AG04450 (cell line): ENCODE measurements at places on chromosomes 2 and 18. TPM values are rescaled to one million over a fixed set of nuclear protein-coding genes. Genes with fewer than 3 reads are reported as not detected.

DNA sequence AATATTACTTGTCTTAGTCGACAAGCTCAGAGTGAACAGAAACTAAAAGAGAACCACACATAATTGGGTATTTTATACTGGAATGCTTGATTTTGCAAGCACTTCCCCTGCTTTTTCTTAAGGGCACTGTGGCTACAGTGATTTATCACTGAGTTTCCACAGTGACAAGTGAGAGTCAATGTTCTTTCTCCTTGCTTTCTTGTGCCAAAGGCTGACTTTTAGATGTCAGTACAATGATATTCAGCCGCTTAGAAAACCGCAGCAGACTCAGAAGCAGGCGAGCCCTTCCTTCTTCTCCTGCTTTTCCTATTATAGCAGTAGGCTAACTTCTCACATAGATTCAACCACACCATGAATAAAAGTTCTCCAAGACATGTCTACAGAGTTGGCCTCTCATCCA, 1603.6 kb upstream of the NXPH2 start:
- DNase-seq: no peak

DNA sequence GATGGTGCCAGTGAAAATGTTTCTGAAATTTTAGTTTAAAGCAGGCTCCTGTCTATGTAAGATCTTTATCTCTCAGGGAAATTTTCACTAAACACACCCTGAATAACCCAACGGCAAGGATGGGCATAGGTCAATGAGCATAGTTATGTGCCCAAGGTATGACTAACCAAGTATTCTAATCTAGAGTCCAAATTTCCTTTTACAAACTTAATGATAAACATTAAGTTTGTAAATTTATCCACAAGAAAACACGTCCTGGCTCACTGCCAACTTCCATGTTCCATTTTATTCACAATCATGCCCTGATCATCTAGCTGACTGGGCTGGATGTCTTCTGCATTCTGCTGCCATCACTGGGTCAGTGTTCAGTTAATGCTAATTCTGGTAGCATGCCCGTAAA, 151.2 kb downstream of the SRBD1 start:
- no peak for DNase-seq

DNA sequence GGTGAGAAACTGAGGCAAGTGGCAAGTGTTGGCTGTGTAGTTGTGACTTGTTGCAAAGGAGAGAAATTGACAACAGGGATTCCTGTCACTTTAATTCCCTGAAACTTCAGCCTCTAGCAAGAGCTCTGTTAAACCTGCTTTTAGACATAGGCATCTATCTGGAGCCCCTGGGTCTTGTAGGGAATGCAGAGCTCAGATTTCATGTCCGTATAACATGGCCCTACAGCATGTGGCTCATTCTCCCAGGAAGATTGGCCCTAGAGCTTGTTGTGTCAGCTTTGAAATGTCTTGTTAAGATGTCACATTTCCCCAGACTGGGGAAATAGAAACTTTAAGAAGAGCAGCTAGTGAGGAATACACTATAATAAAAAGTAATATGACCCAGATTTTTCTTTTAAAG, 115.8 kb downstream of the POLE4 start:
- DNase-seq: no peak

DNA sequence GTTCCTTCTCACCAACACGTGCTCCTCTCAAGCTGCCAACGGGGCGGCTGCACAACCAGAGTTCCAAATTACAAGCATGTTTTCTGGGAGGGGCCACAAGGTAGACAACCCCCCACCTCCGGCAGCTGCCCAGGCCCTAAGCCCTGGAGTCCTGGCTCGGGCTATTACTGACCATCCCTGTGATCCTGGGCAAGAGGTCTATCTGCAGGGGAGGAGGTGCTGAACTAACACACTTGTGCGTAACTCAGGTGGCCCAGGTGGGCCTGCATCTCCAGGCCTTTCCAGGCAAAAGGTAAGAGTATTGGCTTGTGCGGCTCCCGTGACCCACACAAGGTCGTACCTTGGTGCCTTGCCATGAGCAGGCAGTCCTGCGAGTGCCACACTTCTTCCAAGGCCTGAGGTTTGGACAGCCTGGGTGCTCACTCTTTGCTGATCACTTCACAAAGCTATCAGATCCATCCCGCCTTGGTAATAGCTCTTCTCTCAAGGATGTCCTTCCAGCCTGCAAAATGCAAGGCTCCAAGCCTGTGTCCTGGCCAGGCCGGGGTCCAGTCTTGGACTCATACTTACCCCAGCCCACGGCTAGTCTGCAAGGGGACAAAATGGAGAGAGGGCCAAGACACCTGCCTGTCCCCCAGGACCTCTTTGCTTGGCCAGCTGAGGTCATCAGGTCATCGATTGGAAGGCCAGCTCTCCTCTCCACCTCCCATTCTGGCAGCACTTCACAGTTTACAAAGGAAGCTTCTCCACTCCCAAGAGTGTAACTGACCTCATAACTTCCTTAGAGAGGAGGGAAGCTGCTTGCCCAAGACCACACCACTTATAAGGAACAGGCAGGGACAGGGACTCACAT, 33.9 kb downstream of the ADRA2B start:
- DNase-seq: no peak

DNA sequence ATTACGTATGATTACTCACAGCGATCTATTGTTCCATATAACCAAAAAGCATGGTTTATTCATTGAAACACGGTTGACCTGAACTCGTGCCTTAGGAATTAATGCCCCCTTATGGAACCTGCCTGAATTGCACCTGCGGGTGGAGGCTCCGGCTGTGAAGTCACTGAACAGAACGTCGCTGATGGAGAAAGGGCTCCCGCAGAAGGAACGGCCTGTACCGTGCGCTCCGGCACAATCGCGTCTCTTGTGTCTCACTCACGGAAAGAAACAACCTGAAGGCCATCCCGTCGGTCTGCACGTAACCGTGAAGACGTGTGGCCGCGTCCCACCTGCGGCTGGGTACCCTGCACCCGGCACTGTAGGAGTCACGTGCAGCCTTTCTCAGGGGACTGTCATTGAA, 133.1 kb downstream of the NFATC1 start:
- DNase-seq: peak; percentile 15

DNA sequence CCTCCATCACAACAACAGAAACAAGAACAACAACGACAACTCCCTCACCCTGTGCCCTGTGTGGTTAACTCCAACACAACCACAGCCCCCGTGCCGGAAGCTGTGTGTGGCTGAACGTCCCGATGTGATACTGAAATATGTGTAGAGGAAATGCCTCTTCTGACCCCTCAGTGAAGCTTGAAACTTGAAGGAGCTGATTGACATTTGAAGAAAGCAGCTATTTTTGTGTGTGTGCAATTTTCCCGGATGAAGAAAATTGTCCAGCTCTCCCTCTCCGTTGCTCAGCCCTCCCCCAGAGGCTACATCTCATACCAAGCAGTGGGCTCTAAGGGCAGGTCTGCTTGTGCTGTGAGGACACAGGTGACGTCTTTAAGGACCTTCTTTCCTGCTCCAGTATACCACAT, 173.8 kb downstream of the ICOS start:
- no peak for DNase-seq

DNA sequence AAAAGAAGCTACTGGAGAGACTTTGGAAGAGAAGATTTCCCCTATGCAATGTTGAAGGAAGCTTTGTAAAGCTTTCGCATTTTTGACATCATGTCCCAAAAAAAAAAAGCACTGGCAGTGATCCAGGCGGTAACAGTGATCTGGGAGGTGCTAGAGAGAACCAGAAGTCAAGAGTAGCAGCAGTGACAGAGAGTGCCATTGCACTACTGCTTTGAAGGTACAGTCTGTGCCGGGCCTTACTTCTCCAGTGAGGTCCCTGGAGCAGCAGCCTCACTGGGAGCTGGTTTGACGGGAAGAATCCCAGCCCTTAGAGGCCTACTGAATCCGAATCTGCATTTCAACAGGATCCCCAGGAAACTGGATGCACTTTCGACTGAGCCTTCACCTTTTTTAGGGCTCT, 50.9 kb upstream of the ATL2 start:
- no peak for DNase-seq

GRCh38 chr2:111918383-111918806, 20.0 kb downstream of the MERTK start:
- peak; percentile 88 for DNase-seq

DNA sequence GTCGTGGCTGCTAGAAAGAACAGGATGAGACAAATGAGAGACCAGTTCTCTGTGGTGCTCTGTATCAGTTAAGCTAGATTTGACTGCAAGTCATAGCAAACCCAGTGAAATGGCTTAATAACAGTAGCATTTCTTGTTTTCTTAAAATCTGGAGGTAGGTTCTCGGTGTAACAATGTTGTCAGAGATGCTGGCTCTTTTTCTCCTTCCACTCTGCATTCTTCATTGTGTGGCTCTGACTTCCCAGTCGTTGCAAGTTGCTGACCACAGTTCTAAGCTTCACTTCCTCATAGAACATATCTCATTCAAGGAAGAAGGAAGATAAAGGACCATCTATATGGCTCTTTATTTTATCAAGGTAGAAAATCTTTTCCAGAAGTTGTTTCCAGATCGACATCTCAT, 7.9 kb upstream of the CKAP2L start:
- DNase-seq: no peak

DNA sequence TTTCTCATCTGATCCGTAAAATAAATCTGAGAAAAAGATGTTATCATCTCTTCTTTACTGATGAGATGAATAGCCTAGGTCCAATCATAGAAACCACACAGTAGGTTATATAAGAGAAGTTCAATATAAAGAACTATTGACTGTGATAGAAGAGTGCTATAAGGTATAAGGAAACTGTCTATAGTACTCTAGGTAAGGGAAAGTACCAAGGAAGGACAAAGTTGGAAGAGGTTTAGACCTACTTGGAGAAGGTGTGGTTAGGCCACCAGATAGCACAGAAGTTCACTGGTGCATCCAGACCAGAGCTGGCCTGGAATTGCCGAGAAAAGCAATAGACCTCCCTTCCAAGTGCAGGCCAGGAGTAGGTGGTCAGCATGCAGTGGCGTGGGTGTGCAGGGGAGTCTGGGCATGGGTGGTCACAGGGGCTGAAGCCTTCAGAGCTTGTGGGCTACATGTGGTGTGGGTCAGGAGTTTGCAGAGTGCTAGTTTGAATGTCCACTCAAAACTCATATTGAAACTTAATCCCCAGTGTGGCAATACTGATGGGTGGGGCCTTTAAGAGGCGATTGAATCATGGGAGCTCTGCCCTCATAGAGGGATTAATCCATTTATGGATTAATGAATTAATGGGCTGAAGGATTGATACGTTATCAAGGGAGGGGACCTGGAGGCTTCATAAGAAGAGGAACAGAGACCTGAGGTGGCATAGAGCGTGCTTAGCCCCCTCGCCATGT, 86.3 kb downstream of the ALPK2 start:
- no peak for DNase-seq

- no peak for DNase-seq
Observed at GRCh38 chr2:218679119-218679518, 7.2 kb downstream of the STK36 start.

GRCh38 chr2:134727385-134727784, 8.6 kb upstream of the TMEM163 start:
- DNase-seq: no peak

DNA sequence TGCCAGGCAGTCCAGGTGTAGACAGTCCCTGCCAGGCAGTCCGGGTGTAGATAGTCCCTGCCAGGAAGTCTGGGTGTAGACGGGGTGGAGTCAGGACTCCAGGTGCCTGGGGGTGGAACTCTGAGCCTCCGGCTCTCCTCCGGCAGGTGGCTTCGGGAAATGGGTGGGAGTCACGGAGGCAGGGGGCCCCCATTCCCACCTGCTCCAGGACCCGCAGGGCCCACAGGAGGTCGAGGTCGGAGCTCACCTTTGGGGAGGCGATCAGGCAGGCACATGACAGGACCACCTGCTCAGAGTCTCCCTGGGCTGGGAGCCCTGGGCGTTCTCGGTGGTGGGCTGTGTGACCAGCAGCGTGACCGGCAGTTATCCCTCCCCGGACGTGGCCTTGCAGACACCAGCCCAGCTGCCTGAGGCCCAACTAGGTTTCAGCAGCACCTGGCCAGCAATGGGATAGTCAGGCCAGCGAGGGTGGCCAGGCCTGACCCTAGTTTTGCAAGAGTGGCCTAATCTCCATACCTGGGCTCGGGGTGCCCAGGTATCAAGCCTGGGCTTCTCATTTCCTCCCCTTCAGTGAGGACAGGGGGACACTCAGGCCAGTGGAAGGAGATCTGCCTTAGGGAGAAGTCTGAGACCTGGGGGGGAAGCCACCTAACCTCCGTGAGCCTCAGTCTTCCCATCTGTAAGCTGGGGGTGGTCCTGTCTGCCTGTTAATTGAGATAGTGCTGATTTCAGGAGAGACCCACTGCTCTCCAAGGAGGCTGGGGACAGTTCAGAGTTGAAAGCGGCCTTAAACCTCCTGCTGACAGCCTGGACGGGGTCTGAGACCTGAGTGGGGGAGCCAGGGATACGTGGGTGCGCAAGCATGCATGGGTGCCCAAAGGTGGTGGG, 13.2 kb downstream of the GPC1 start:
- DNase-seq: no peak

DNA sequence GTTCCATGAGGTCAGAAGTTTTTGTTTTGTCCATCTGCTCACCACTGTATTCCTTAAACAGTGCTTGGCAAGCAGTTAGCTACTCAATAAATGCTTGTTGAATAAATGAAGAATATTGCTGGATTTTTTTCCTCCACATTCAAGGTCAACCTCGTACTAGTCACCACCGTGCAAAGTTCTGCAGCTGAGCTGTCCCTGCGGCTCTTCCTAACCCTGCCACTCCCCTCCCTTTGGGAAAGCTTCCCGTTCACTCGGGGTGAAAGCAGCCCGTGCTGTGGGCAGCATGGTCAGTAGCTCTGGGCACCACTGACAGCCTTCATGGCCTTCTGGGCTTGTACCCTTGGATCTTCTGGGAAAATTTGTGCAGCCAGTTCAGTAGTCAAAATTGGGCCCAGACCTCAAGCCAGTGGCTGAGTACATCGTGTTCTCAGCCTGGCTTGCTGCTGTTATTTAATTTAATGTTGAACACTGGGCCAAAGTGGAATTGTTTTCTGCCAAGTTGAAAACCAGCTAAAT, 469.3 kb upstream of the RAB12 start:
- no peak for DNase-seq

The TXNDC2 gene
- polyA plus RNA-seq: 0.06 TPM in 2 replicates

The SCN1A gene
- not detected in 2 replicates for polyA plus RNA-seq

The GATA6 gene
- polyA plus RNA-seq: 1.3 and 1.5 TPM in 2 replicates

The ACTR3 gene
- 371 and 536 TPM in 2 replicates for polyA plus RNA-seq

The SPP2 gene
- polyA plus RNA-seq: not detected in 2 replicates

The DIPK1C gene
- not detected in 2 replicates for polyA plus RNA-seq
